ENCODE measurements at places on chromosomes 1 and 21.
A peak's percentile ranks its signal among the peaks of the same experiment; 100 is the strongest.

DNA sequence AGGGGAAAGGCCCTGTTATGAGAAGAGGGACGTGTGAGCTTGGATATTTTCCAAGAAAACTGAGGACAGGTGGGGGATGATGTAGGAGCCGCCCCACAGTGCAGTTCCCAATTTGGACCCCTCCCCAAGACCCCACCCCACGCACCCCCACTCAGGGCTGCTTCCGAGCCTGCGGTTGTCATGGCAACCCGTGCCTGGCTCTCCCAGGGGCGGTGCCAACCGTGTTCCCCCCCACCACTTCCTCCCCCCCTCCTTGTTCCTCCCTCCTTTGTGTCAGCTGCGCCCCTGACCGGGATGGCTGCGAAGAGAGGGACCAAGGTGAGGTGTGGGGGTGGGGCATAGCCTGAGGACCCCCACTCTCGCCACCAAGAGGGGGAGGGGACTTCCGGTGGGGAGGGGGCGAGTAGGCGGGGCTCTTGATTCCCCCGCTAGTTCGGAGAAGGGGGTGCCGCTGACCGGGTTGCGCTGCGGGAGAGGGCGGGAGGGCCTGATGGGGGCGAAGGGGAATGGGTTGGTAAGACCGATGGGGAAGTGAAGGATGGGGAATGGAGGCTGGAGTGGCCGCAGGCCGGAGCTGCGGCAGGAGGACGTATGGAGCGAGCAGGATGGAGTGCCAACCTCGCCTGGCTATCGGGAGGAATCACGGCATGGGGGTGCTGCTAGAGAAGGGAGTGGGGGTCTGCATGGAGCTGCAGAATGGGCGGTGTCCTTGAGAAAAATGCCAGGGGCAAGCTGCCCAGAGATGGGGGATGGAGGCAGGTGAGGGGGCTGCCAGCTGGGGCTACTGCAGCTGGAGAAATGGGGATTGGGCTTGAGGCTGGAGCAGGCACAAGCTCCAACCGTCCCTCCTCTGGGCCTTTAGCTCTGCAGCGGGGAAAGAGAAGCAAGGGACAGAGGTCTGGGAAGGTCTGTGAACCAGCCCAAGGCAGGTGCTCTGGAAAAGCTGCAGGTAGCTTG lies 953 bp downstream of the TRIM46 start:
- DNase-seq: no peak

DNA sequence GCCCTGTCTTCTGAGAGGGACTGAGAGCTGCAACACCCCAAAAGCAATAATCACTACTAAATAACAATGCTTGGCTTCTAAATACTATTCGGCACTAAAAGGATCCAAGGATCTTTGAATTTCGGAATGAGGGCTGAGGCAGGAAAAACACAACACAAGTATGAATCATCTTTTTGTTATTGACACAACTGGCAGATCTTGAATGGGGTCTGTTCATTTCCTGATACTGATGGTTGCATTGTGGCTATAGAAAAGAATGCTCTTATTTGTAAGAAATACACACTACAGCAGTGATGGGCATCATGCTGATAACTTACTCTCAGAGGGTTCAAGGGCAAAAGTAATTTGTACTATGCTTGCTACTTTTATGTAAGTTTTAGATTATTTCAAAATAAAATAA lies 149.2 kb upstream of the PLD5 start:
- DNase-seq: no peak

DNA sequence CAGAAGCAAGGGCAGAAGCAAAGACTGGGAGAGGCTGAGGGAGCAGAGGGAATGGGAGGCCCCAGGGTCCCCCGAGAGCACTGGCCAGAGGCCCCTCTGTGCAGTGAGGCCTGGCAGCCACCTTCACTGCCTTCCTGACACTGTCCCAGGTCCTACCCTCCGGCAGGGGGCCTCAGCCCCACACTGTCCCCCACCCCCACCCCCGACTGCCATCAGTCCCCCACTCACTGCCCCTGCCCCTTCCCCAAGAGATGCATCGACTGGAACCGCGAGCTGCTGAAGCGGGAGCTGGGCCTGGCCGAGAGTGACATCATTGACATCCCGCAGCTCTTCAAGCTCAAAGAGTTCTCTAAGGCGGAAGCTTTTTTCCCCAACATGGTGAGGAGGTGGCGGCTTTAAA lies 13.0 kb upstream of the PADI6 start:
- no peak for DNase-seq

- peak; percentile 13 for DNase-seq
These were observed 75.0 kb downstream of the CLIC6 start for GRCh38 chr21:34743831-34744230.

- DNase-seq: no peak
These were observed 7.2 kb downstream of the TRIT1 start for GRCh38 chr1:39876144-39876543.

DNA sequence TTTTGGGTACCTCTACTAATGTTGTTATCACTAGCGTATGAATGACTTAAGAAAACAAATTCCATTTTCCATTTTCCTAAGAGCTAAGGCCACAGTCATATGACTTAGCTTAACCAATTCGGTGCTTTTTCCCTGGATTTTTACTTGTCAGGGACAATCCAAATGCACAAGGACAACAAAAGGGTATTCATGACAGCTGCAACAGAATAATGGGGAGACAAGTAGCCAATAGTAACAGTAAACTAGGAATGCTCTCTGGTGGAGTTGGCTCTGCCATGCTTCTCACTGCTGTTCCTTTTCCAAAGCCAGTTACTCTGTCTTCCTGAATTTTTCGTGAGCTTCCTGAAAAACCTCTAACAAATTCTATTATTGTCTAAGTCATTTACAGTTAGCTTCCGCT lies 52.9 kb downstream of the LRRIQ3 start:
- no peak for DNase-seq

DNA sequence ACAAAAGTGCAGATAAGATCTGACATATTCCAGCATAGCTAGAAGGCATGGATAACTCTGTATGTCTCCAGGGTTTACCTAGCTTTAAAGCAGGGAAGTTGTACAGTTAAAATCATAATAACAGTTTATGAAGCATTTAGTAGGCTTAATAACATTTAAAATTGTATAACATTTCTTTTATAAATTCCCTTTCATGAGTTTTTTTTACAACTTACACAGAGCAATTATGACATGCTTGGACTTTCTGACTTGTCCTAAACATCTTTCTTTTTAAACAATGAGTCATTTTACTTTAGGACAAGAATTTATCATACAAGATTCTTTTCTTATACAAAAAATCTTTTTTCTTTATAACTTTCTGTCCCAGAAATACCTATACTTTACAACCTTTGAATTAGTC lies 408.5 kb upstream of the NEGR1 start:
- DNase-seq: no peak

DNA sequence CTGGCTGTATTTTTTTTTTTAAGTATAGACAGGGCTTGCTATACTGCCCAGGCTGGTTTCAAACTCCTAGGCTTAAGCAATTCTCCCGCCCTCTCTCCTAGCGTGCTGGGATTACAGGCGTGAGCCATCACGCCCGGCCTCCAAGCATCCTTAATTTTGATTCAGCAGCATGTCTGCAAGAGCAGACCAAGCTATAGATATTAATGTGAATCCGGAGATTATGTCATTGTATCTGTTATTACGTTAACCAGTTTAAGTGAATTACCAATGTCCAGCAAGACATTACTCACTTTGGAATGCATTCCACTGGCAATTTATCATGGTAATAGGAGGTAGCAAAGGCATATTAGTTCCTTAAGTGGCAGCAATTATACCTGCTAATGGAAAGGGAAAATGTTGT lies 179.7 kb downstream of the CHRM3 start:
- no peak for DNase-seq

DNA sequence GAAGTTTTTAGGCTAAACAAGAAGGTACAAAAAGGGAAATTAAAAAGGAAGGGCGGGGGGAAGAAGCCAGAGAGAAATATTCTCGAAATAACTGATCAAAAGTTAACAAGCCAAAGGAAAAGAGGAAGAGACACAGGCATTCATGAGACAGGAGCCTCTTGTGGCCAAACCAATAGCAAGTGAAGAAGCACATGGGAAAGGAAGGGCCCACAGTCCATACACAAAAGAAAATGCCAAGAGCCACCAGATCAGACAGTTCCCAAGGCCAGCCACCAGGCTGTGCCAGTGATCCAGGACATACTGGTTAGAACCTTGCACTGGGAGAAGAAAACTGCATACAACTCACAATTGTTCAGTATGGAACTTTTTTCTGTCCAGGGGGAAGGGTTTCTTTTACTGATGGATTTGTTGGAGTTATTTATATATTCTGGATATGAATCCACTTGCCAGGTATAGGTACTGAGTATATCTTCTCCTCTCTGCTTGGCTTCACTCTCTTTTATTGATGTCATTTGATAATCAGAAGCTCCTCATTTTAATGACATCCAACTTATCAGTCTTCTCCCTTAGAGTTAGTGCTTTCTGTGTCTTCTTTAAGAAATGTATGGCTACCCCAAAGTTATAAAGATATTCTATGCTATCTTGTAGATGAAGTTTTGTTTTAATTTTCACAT lies 76.8 kb downstream of the CD46 start:
- DNase-seq: peak; percentile 24

- DNase-seq: no peak
These were observed 47.7 kb downstream of the PGM1 start for GRCh38 chr1:63640633-63641567.

- DNase-seq: no peak
These were observed 126.0 kb downstream of the PRDM2 start for GRCh38 chr1:13826009-13826408.

GRCh38 chr1:12153181-12153785 lies 13.5 kb upstream of the TNFRSF1B start:
- no peak for DNase-seq

DNA sequence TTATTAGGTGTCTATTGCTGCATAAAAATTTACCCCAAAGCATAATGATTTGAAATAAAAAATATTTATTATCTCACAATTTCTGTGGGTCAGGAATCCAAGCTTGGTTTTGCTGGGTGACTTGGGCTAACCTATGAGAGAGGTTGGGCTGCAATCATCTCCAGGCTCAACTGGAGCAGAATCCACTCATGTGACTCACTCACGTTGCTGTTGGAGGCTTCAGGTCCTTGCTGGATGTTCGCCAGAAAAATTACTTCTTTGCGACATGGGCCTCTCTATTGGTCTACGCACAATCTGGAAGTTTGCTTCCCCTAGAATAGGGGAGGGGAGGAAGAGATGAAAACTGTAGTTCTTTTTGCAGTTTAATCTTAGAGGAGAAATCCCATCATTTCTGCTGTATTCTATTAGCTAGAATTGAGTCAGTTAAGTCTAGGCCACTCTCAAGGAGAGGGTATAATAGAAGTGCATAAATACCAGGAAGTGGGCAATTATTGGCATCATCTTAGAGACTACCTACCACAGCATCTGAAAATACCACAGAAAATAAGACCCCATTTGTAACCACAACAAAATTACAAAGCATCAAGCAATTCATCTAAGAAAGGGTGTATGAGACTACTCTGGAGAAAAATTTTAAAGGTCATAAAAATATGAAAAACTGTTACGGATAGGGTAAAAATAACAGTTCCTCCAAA lies 5.7 kb upstream of the FASLG start:
- DNase-seq: no peak
